GM23338 (cell line): ENCODE measurements at places on chromosomes 5 and 9. TPM values are rescaled to one million over a fixed set of nuclear protein-coding genes. Genes with fewer than 3 reads are reported as not detected.
A peak's percentile ranks its signal among the peaks of the same experiment; 100 is the strongest.

FBLL1 gene
- 6.0 and 7.1 TPM in 2 replicates for total RNA-seq

PHF24 gene
- 0.14 and 0.19 TPM in 2 replicates for total RNA-seq

SMIM33 gene
- total RNA-seq = not detected in 2 replicates

TAF7 gene
- 92.0 and 107 TPM in 2 replicates for total RNA-seq

PDE8B gene
- total RNA-seq = 0.45 and 0.54 TPM in 2 replicates

ANAPC2 gene
- 41.5 and 42.9 TPM in 2 replicates for total RNA-seq

DNA sequence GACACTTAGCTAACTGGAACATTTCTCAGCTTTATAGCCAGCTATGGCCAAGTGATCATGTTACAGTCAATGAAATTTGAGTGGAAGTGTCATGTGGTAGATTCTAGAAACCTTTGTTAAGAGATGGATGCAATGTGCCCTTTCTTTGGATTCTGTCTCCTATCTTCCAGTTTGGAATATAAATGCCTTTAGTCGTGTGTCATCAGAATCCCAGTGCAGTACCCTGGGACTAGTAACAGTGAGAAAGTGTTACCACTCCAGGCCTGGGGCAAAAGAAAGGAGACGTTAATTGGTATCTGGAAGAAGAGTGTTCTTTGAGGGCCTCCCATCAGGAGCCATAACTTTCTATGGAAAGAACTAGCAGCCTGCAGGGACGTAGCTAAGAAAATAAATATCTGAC lies 149.6 kb downstream of the SNX18 start:
- H3K27ac ChIP-seq = no peak overlapping the region
- peaks cover 9% of the 10 kb centered on the region; the same call in 1 of the 2 replicates for H3K36me3 ChIP-seq
- no peak for DNase-seq
- H3K4me3 ChIP-seq = no peak overlapping the region
- no peaks in the 10 kb centered on the region for H3K4me1 ChIP-seq
- H3K27me3 ChIP-seq = no peaks in the 10 kb centered on the region

GRCh38 chr5:6576861-6577501 lies 55.9 kb downstream of the NSUN2 start:
- H3K4me1 ChIP-seq = peaks cover 6% of the 10 kb centered on the region; the same call in 1 of the 2 replicates
- no peak overlapping the region for H3K4me3 ChIP-seq
- no peaks in the 10 kb centered on the region for H3K36me3 ChIP-seq
- H3K27me3 ChIP-seq = peaks cover 5% of the 10 kb centered on the region

DNA sequence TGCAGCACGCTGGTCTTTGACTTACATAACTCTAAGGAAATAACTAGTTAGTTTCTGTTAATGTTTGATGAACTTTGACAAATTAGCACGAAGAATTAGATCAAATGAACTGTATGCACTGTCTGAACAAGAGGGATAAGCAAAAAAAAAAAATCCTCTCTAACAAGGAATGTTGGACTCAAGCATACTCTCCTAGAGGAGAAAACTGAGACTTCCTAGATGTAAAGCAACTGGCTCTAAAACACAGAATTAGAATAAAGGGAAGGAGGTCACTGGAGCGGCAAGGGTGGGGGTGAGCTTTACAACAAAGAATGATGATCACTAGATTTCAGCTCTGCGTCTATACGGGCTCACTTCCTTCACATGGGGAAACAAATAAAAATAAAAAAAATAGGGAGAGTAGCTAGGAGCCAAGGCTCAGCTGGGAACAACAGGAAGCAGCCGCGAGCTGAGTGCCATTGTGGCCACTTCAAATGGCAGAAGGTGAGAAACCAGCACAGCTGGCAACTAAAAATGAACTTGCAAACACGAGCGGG lies 48.7 kb upstream of the CEMIP2 start:
- H3K4me3 ChIP-seq = no peak overlapping the region
- peaks cover 9% of the 10 kb centered on the region; the same call in 1 of the 2 replicates for H3K4me1 ChIP-seq
- no peak for DNase-seq
- no peak overlapping the region for H3K27ac ChIP-seq

DNA sequence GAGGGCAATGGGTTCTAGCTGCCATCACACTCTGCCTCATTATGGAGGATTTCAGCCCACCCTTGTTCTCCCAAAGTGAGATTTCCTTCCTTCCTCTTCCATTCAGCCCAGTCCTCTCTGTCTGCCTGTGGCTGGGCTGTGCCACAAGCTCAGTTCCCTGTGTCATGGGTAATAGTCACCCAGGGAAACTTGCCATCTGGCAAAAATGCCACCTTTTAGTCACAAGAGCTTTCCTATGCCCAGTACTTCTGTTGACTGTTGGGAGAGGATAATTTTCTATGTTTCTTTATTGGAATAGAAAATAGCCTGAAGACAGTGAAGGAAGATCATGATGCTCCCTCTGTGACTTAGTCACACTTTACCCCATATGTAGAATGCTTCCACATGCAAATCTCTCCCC lies 71.4 kb downstream of the TLR4 start:
- no peaks in the 10 kb centered on the region for H3K27me3 ChIP-seq
- no peak overlapping the region for H3K27ac ChIP-seq
- H3K4me1 ChIP-seq = peaks cover 11% of the 10 kb centered on the region
- no peak for DNase-seq

DNA sequence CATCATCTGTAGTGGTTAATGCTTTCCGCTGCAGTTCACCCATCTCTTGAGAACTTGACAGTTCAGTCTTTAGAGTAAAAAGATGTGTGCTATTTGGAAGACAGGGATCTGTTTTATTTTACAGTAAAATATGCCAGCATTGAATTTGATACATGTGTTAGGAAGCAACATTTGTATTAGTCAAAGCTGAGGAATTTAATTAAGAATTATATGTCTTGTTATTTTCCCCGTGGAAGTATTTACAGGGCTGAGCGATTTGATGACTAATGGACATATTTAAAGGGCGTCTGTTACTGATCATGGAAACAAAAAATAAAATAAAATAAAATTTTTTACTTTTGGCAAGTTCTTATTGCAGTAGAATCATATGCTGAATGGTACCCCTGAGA lies 101.3 kb downstream of the PAM start:
- H3K36me3 ChIP-seq = no peaks in the 10 kb centered on the region
- H3K4me1 ChIP-seq = peaks cover 7% of the 10 kb centered on the region
- no peak overlapping the region for H3K27ac ChIP-seq
- H3K27me3 ChIP-seq = no peaks in the 10 kb centered on the region

GRCh38 chr5:29214839-29215238 lies 1978.6 kb upstream of the CDH6 start:
- H3K27me3 ChIP-seq = no peaks in the 10 kb centered on the region
- no peak overlapping the region for H3K27ac ChIP-seq
- DNase-seq = no peak
- no peaks in the 10 kb centered on the region for H3K36me3 ChIP-seq

DNA sequence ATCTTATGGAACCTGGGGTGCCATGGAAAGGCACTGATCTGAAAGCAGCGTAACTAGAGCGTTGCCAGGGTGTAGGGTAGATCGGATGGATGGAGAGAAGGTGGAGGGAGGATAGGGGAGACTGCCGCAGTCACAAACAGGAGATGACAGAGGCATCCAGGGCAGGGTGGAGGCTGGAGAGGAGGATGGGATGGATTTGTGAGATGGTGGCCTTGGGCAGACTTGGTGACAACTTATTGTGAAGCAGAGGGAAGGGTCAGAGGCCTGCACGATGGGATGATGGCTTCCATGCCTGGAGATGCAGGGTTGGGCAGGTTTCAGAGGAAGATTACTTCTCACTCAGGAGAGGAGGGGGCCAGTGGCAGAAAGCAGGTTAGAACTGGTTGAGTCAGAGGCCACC lies 2.4 kb downstream of the GLIPR2 start:
- no peak overlapping the region for H3K4me3 ChIP-seq
- H3K36me3 ChIP-seq = no peaks in the 10 kb centered on the region
- H3K27me3 ChIP-seq = peaks cover 61% of the 10 kb centered on the region
- H3K27ac ChIP-seq = no peak overlapping the region
- H3K4me1 ChIP-seq = peaks cover 22% of the 10 kb centered on the region
- DNase-seq = no peak

DNA sequence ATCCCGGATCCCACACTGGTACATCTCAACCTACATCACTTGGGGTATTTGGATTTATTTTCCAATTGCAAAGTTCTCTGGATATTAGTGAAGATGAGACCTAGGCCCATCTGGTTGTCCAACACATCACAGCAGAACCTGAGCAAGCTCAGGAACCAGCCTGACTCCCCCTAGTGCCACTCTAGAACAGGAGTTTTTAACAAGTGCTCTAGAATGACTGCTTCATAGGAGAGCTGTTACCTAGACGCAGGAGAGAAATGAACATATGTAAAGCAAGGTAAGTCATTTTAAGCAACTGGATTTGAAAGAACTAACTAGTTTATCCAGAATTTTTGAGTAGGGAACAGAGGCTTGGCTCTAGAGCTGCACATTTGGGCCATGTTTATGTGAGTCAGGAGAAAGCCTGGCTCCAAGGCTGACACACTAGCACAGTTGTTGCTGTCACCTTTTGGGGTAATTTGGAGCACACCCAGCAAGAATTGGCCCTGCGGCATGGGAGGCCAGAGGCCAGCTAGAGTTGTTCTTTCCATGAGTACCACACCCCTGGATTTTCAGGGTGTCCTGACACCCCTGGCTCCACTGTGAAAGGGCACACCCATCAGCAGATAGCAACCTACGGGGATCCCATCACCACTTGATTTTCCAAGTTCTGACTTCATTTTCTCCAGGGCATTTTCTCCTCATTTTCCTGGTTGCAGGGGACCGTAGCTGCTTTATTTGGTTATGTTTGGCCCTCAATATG lies 110.9 kb upstream of the LPAR1 start:
- H3K4me1 ChIP-seq = no peaks in the 10 kb centered on the region
- no peak overlapping the region for H3K27ac ChIP-seq
- peak; percentile 8 for DNase-seq
- H3K36me3 ChIP-seq = no peaks in the 10 kb centered on the region

- no peak overlapping the region for H3K4me3 ChIP-seq
- DNase-seq = no peak
- no peaks in the 10 kb centered on the region for H3K27me3 ChIP-seq
- no peak overlapping the region for H3K27ac ChIP-seq
These were observed 142.9 kb upstream of the POU5F2 start for GRCh38 chr5:93884254-93884653.

GRCh38 chr9:93592008-93592642 lies 15.7 kb downstream of the PHF2 start:
- DNase-seq = no peak
- no peaks in the 10 kb centered on the region for H3K27me3 ChIP-seq
- no peaks in the 10 kb centered on the region; the same call in 1 of the 2 replicates for H3K4me1 ChIP-seq
- no peak overlapping the region for H3K27ac ChIP-seq
- no peaks in the 10 kb centered on the region for H3K36me3 ChIP-seq
- H3K4me3 ChIP-seq = no peak overlapping the region
